ENCODE measurements at places on chromosomes 2 and 18.
A peak's percentile ranks its signal among the peaks of the same experiment; 100 is the strongest.

GRCh38 chr2:160440888-160441287 is 52.7 kb downstream of the RBMS1 start:
- DNase-seq = no peak

DNA sequence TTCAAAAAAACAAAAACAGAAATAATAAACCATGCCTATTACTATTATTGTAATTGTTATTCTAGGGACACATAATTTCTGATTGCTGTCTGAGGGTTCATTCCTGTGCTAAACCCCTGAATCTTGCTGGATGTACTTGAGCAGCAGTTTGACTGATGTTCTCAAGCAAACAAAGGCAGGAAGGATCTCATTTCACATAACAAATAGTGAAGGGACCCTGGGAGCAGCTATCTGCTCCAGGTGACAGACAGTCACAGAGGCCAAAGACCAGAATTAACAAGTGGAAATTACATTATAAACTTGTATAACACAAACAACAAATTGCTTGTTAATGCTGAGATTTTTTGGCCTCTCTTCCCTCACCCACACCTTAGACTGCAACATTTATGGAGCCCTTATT is 284.2 kb downstream of the THSD7B start:
- DNase-seq = no peak

GRCh38 chr2:26072925-26073768 is 39.3 kb downstream of the RAB10 start:
- DNase-seq = no peak

DNA sequence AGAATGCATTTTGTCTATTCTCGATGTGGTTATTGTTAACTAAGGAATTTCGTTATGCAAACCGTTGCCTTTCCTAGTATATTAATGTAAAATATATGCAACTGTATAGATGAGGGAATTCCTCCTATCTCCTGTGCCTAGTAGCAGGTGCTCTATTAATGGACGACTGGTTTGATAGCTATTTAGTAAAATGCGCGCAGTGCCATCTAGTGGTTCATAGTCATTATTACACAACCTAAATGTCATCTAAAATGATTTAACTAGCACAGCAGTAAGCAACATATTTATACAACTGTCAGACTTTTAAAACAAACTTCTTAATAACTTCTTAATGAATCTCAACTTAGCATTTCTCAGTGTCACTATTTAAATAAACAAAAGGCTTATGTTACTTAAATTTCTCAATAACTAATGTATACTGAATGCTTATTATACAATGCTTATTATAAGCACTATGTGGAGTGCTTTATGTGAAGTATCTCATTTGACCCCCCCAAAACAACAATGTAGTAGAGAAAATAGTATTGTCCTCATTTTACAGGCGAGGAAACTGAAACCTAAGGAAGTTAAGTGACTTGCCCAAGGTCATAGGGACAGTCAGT is 77.9 kb downstream of the DTNA start:
- peak; percentile 49 for DNase-seq

GRCh38 chr2:54209379-54209778 is 46.6 kb downstream of the TSPYL6 start:
- no peak for DNase-seq

DNA sequence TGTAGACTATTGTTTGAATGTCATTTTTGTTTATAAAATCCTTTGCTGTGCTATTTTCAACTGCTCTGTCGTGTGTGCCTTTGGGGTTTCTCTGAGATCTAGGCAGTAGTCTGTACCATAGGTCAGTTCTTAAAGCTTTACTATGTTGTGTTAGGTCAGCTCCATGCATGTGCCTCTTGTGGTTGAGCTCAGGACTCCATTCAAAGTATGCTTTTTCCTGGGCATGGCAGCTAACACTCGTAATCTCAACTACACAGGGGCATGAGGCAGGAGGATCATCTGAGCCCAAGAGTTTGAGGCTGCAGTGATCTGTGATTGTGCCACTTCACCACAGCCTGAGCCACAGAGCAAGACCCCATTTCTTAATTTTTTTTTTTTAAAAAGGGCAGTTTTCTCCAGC is 174.4 kb upstream of the SPHKAP start:
- no peak for DNase-seq

DNA sequence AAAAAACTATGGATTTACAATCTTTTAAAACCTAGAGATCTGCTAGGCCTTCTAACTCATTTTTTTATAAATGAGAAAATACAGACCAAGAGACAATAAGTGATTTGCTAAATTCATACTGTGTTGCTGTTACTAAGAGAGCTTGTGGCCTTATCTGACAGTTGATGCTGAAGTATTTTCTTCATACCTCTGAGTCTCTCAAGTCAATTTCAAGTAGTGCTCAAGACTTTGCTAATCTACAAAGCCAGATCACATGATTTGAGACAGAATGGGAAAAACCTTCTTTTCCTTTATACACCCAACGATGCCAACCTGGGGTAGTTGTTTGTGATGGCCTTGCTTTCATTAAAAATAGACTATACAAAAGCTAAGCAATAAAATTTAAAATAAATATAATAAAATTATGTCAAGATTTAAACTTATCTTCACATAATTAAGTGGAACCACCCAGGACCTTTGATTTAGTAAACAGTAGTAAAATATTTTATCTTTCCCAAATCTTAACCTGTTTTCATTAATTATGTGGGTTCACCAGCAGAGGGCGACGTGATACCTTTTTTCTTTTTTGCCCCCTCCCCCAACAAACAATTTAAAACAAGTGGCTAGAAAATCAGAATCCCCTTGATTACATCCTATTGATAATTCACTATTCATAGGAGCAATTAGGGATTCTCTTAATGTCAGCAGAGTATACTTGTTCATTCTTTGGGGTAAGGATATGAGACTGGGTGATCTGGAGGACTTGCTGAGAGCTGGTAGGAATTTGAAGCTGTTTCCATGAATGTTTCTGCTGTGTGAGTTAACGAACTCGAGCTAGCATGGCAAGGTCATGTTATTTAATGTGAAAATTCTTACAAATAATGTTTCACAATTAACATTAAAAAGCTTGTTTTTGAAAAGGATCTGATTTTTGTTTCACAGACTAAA is 49.6 kb upstream of the SLC5A7 start:
- DNase-seq = peak; percentile 17

GRCh38 chr2:149164296-149164695 is 125.8 kb downstream of the LYPD6B start:
- no peak for DNase-seq

GRCh38 chr2:9753665-9754531 is 89.4 kb upstream of the TAF1B start:
- peak; percentile 46 for DNase-seq

GRCh38 chr2:17319090-17319489 is 199.2 kb downstream of the RAD51AP2 start:
- DNase-seq = no peak

GRCh38 chr2:30601375-30601774 is 154.3 kb downstream of the LCLAT1 start:
- no peak for DNase-seq

DNA sequence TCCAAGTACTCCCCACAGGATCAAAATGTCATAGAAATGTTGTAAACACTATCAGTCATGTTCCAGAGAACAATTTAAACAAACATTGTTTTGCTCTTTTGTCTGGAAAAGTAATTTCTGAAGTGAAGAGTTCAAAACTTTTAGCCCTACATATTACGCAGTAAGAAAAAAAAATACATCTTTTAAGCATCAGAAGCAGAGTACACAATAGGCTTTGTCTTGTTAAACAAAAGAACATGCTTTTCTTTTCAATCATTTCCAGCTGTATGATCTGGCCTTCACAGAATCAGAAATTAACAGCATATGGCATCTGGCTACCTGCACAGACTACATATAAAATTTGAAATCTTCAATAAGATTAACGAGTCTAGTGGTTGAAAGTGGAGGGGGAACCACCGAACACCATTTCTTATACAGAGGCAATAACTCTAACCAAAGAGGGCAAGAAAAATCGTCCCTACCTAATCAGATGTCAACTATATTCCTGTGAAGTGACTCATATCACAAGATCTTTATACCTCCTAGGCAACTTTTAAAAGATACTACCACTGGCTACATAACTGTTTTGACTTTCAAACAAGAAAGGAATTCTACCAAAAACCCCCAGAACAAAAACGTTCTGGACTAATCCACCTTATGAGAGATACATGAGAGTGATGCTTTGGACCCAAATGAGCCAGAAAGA is 149.3 kb downstream of the EXOC6B start:
- no peak for DNase-seq

- DNase-seq = no peak
Measured at GRCh38 chr2:10493075-10493633, 45.0 kb upstream of the ODC1 start.

DNA sequence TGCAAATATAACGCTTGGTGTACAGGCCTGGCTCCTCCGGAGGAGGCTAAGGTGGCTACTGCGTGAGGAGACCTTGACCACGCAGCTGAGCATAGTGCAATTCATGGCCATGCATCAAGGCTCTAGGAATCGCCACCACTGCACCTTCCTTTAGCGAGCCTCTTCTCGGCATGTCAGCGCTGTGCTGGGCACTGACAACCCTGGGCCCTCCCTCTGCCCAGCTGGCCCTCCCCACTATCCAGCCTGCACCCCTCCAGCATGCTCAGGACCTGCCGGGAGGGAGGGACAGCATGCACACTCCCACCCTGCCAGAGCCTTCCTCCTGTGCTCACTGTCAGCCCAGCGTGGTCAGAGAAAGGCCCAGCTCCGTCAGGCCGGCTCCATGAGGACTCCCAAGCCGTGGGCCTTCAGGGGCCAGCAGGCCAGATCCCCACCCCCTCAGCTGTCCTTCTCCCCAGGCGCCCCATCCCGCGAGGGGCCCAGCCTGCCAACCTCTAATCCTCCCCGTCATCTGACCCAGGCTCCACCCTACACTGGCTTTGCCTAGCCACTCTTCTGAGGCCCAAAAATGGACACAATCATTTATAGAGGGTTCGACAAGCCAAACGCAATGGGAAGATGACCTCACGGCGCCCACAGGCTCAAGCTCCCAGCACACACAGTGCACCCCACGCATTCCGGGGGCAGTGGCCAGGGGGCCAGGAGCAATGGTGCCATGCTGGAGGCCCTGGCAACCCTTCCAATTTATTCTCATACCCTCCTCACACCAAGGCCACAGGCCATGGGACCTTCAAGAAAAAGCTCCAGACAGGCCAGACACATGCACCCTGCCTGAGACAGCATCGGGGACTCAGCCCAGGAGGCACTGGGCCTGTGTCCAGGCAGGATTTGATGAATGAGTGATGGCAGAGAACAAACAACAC is 3.5 kb downstream of the BIN1 start:
- no peak for DNase-seq

DNA sequence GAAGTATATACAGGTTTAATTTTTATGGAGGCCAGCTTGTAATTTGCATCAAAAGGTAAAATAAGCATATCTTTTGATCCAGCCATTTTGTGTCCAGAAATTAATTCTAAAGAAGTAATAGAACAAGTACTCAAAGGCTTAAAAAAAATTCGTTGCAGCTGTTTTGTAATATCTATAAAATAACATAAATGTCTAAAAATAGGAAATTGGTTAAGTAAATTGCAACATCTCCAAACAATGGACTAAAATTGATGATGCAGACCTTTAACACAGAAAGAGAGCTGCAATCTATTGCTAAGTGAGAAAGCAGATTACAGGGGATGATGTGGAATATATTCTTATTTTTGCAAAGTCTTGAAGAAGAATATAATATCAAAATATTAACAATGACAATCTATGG is 19.4 kb downstream of the AAK1 start:
- no peak for DNase-seq

GRCh38 chr18:52341608-52342381 is 1.8 kb downstream of the DCC start:
- DNase-seq = no peak

DNA sequence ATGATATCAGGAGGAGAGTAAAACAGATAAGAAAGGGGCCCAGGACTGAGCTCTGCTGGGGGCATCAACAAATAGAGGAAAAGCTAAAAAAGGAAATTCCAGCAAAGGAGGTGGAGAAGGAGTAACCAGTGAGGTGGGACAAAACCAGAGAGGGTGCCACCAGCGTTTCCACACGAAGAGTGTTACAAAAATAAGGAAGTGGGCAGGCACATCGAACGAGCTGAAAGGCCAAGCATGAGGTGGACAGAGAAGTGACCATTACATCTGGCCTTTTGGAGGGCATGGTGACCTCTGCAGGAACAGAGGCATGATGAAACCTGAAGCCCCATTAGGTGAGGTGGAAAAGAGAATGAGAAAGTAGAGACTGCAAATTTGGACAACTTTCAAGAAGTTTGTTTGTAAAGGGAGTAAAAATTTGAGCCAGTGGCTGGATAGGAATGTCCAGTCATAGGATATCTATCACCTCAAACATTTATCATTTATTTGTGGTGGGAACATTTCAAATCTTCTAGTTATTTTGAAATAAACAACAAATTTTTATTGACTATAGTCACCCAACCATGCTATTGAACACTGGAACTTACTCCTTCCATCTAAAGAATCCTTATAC is 18.4 kb upstream of the VIT start:
- DNase-seq = no peak

- peak; percentile 41 for DNase-seq
Measured at GRCh38 chr2:234273887-234274584, 222.8 kb downstream of the ARL4C start.

- DNase-seq = no peak
Measured at GRCh38 chr18:76491776-76492668, 3.0 kb downstream of the ZNF516 start.

GRCh38 chr2:174138161-174138560 is 110.2 kb downstream of the OLA1 start:
- no peak for DNase-seq

- DNase-seq = no peak
Measured at GRCh38 chr2:177758591-177759371, 313.8 kb downstream of the PDE11A start.

DNA sequence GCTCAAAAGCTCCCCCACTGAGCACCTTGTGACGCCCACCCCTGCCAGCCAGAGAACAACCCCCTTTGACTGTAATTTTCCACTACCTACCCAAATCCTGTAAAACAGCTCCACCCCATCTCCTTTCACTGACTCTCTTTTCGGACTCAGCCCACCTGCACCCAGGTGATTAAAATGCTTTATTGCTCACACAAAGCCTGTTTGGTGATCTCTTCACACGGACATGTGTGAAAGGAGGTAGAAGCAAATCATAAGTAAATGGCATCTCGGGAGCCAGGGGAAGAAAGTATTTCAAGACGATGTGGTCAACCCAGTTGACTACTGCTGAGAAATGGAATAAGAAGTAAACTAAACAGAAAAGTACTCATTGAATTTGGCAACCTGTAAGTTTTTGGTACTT is 11.2 kb upstream of the NCKAP1 start:
- no peak for DNase-seq

GRCh38 chr2:74327199-74327598 is 16.0 kb downstream of the SLC4A5 start:
- no peak for DNase-seq

- DNase-seq = no peak
Measured at GRCh38 chr18:32173654-32174053, 16.2 kb upstream of the MEP1B start.

GRCh38 chr2:12155303-12156051 is 409.0 kb downstream of the LPIN1 start:
- no peak for DNase-seq

All from activated CD4-positive, alpha-beta T cell treated with anti-CD3 and anti-CD28 coated beads, Interleukin-2, Interleukin-4, amounts not matched to agents 100 ng/mL and 50 ng/mL, durations not matched to agents 16 hours and 8 hours (primary cell).